ENCODE measurements at places on chromosomes 5 and 9.

DNA sequence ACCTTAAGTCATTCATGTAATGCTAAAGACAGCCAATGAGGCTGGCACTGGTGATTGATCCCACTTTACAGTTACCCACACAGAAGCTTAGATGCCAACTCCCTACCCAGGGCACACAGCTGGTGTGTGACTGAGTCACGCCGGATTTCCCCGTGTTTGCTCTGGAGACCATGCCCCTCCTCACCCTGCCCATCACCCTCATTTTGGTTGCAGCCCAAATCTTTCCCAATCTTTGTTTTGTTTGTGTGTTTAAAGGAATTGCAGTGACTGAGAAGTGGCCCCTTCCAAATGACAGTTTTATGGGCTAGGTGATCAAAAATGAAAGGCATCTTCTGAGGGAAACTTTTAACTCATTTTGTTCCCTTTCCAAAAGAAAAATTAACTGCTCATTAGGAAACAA is 10.9 kb downstream of the FBXL7 start:
- DNase-seq = no peak

- DNase-seq = no peak
Observed at GRCh38 chr5:16735101-16736060, 118.6 kb upstream of the RETREG1 start.

DNA sequence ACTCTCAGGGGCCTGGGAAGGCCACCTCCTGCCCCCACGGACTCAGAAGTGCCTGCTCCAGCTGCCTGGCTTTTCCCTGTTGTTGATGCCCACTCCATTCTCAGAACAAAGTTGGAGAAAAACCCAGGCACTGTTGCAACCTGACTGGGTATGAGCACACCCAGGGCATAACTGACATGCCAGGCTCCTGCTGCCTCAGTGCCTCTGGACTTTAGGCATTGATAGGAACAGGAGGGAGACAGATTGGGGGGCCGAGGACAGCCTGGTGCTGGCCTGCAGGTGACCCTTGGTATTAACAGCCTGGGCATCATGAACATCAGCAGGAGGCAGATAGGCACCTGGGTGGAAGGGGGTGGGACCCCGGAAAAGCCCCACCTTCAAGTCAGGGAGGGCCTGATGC is 685.9 kb upstream of the CDH10 start:
- DNase-seq = no peak

DNA sequence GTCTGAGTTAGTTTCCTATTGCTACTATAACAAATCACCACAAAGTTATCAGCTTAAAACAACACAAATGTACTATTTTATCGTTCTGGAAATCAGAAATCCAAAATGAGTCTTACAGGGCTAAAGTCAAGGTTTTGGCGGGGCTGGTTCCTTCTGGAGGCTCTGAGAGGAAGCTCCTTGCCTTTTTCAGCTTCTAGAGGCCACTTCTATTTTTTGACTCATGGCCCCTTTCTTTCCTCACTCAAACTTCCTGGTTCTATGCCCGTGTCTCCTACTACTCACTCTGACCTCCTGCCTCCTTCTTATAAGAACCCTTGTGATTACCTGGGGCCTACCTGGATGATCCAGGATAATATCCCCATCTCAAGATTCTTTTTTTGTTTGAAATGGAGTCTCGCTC is 48.2 kb downstream of the GABBR2 start:
- no peak for DNase-seq

DNA sequence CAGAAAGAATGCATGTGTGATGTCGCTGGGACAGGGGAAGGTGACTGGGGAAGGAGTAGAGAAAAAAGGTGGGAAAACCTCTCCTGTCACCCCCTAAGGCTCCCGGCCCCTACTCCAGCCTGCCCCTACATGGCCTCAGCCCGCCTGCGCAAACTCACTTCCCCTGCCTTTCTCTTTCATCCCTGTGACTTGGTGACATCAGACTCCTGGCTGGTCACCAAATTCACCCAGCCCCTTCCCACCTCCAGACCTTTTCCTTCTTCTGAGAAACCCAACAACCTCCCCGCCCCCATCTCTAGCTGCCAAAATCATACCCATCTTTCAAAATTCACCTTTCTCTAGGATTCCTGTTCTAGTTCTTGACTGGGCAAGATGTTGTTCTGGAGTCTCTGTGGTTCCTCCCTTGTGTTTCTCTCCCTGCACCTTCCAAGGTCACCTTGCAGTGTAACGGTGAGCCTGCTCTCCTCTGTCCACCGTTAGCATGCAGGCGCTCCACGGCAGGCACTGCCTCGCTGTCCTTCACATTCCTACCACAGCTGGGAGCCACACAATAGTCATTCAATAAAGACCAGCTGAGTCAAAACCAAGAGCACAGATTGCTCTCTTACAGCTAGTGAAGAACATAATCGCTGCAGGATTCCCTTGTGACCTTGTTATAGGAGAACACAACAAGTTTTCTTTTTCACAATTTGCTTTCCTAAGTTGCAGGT is 134.5 kb downstream of the FANCC start:
- DNase-seq = no peak

DNA sequence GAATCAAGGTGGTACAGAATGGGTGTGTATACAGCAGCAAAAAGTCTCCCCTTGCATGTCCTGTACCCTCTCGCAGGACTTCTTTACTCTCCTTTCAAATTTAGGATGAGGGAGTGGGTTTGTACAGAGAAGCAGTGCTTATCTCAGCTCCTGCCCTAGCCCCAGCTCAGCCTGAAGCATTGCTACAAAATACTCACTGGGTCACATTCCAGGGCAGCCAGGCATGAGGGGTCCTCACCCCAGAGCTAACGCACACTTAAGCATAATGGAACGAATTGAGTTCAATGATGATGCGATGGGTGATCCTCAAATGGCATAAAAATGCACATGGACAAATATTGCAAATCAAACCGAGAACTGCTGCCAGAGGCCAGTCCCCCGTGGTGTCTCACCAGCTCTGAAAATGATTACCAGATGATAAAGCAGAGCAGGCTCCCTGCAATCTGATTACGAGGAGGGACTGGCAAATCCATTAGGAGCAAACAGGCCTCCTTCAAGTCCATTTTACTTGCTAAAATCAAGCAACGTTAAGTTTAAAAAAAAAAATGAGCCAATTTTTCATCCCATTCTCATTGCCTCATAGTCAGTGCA is 231.6 kb upstream of the TAS2R1 start:
- no peak for DNase-seq

DNA sequence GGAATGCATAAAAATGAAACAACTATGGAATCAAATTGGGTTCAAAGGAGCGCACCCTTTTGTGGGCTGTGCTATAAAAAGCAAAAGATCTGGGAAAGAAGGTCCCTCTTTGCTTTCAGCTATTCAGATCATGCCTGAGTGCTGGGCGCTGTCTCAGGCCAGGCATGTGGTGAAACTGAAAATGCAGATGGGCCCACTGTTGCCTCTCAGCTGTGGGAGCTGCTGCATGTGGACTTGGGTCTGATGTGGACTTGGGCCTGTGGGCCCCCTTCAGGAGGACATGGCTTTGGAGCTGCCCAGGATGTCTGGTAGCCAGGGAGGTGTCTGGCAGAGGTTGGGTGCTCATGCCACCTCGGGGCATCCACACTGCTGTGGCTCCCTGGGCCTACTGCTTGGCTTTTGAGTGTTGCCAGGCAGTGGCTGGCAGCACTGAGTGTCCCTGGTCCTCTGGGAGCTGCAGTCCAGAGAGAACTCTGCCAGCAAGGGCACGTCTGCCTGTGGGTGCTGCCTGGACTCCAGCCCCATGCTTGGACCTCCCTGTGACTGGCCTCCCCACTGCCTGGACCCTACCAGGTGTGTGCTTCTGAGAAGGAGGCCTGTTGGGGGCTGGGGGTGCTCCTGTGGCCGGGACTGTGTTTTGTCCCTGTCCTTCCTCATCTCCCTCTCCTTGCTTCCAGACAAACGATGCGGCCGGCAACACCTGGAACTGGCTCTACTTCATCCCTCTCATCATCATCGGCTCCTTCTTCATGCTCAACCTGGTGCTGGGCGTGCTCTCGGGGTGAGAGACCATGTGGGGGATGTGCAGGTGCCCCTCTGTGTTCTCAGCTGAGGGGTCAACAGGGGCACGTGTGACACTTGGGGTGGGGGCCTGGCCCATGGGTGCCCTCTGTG is 74.3 kb downstream of the CACNA1B start:
- DNase-seq = no peak

DNA sequence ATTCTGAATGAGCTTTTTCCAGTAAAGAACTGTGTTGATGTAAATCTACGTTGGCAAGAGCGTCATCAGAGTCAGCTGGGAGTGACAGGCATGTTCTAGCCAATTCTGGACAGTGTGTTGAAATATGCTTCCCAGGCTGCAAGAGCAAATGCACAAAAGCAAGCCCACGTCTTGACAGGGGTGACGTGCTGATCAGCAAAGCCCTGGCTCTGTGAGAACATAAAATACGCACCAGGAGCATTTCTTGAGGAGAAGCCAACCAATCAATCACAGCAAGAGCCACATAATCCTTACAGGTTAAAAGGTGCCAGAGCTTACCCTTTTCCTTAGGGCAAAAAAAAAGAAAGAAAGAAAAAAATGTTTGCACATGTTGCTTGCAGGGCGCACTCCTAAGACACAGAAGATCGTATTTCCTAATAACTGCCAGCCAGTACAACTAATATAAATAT is 148.1 kb downstream of the PDE4D start:
- DNase-seq = no peak

GRCh38 chr5:65478336-65478735 is 3.4 kb downstream of the ADAMTS6 start:
- no peak for DNase-seq
